ENCODE measurements at places on chromosomes 7 and 10.

- peaks cover 10% of the 10 kb centered on the region for H3K4me1 ChIP-seq
- peak overlapping the region; percentile 99 for H3K27ac ChIP-seq
- peak; percentile 73 for DNase-seq
- H3K4me3 ChIP-seq, result no peak overlapping the region
Measured at GRCh38 chr7:2863461-2864066, 19.5 kb upstream of the GNA12 start.

DNA sequence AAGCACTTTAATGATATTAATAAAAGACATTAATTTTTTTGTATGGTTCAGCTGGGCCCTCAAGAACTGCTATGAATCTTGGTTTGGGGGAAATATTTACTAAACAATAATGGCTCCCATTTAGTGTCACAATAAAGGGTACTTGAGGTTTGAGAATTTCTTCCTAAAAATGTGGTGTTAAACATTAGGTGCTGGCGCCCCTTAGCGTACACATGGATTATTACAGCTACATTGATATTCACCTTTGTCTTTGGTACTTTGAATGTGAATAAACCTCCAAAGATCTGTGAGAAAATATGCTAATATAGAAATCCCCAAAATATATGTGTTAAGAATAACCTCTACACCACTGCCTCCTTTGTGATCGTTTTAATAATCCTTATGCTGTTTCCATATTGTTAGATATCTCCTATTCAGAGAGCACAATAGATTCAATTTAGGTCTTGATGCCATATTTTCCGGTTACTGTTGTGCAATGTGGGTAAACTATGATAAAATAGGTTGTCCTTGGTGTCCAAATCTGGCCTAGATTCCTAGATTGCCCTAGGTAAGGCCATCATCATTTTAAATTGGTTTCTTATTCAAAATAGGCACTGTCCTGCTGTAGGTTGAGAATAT lies 161.8 kb upstream of the CACNA2D1 start:
- no peaks in the 10 kb centered on the region for H3K36me3 ChIP-seq
- no peak overlapping the region for H3K27ac ChIP-seq
- H3K27me3 ChIP-seq, result no peaks in the 10 kb centered on the region
- H3K4me3 ChIP-seq, result no peak overlapping the region

DNA sequence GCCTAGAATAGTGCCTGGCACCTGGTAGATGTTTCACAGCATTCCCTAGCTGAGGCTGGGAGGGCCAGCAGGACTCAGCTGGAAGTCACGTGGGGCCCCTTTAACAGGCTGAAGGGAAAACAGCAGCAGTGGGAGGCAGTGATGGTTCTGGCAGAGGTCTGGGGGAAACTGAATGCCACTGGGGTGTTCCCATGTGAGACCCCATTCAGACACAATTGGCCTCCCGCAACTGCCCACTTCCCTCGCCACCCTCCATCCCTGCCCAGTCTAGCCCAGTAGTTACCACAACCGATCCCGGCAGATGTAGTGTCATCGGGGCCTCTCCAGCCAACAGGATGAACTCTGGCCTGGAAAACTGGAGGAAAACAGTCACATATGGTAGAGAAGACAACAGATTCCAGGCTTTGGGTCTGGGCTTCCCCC lies 38.3 kb downstream of the FRMPD2 start:
- H3K36me3 ChIP-seq, result no peaks in the 10 kb centered on the region
- H3K27me3 ChIP-seq, result no peaks in the 10 kb centered on the region
- H3K4me1 ChIP-seq, result peaks cover 8% of the 10 kb centered on the region
- no peak for DNase-seq
- no peak overlapping the region for H3K4me3 ChIP-seq
- H3K27ac ChIP-seq, result no peak overlapping the region

GRCh38 chr7:117012284-117012683 lies 59.0 kb downstream of the ST7 start:
- no peak overlapping the region for H3K27ac ChIP-seq
- no peak overlapping the region for H3K4me3 ChIP-seq
- no peaks in the 10 kb centered on the region for H3K4me1 ChIP-seq
- H3K36me3 ChIP-seq, result no peaks in the 10 kb centered on the region
- no peak for DNase-seq

DNA sequence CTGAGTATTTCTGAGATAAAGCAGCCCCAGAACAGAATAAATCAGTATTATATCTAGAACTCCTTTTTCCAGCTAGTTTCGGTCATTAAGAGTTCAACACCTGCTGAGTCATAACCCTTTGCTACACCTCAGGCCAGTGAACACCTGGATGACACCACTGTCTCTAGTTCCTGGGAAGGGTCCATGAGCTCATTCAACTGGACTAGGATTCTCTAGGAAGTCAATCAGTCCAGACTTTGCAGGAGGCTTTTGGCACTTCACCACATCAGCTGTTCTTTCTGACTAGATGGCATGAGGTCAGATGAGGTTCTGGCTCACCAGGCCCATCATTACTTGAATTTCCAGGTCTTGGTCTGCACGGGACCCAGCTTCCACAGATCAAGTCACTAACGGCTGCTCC lies 11.7 kb downstream of the SLC39A12 start:
- H3K4me3 ChIP-seq, result no peak overlapping the region
- no peak for DNase-seq
- no peaks in the 10 kb centered on the region for H3K36me3 ChIP-seq

GRCh38 chr10:86258941-86259340 lies 107.7 kb downstream of the GRID1 start:
- DNase-seq, result no peak
- H3K4me3 ChIP-seq, result no peak overlapping the region
- H3K27ac ChIP-seq, result no peak overlapping the region
- no peaks in the 10 kb centered on the region for H3K4me1 ChIP-seq
- H3K36me3 ChIP-seq, result no peaks in the 10 kb centered on the region
- H3K27me3 ChIP-seq, result no peaks in the 10 kb centered on the region

GRCh38 chr7:10584886-10585285 lies 388.8 kb upstream of the PHF14 start:
- no peak overlapping the region for H3K27ac ChIP-seq
- H3K27me3 ChIP-seq, result no peaks in the 10 kb centered on the region
- H3K4me1 ChIP-seq, result no peaks in the 10 kb centered on the region
- no peak overlapping the region for H3K4me3 ChIP-seq
- no peaks in the 10 kb centered on the region for H3K36me3 ChIP-seq
- DNase-seq, result no peak

GRCh38 chr7:139560678-139561077 lies 37.2 kb downstream of the CLEC2L start:
- no peaks in the 10 kb centered on the region for H3K27me3 ChIP-seq
- H3K4me1 ChIP-seq, result no peaks in the 10 kb centered on the region
- no peaks in the 10 kb centered on the region for H3K36me3 ChIP-seq
- H3K4me3 ChIP-seq, result no peak overlapping the region
- H3K27ac ChIP-seq, result no peak overlapping the region
- DNase-seq, result no peak

DNA sequence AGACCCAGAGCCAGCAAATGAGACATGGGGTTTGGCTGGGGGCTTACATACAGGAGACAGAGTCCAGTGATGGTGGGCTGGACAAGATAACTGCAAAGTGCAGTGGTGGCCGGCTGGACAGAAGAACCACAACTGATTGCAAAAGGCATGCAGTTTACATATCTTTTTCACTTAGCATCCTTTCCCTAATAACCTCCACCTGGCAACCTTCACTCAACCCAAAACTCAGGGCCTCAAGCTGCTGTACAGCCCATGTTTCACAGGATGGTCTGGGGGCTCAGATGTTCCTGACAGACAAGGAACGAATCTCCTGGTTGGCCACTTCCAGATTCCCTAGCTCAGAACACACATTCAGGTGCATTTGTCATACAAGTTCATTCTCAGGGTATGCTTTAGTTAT lies 7.8 kb upstream of the PDCD4 start:
- no peak for DNase-seq
- H3K36me3 ChIP-seq, result no peaks in the 10 kb centered on the region
- H3K27me3 ChIP-seq, result no peaks in the 10 kb centered on the region
- H3K27ac ChIP-seq, result no peak overlapping the region

GRCh38 chr10:33237736-33238624 lies 96.5 kb downstream of the NRP1 start:
- peak; percentile 95 for DNase-seq
- H3K27ac ChIP-seq, result peak overlapping the region; percentile 66
- no peaks in the 10 kb centered on the region for H3K27me3 ChIP-seq
- H3K36me3 ChIP-seq, result peaks cover 4% of the 10 kb centered on the region
- peaks cover 8% of the 10 kb centered on the region for H3K4me1 ChIP-seq
- H3K4me3 ChIP-seq, result no peak overlapping the region

GRCh38 chr10:133264461-133264860 lies 12.2 kb downstream of the ADAM8 start:
- H3K27ac ChIP-seq, result no peak overlapping the region
- no peak overlapping the region for H3K4me3 ChIP-seq
- peaks cover 5% of the 10 kb centered on the region for H3K36me3 ChIP-seq
- H3K27me3 ChIP-seq, result no peaks in the 10 kb centered on the region
- peaks cover 4% of the 10 kb centered on the region for H3K4me1 ChIP-seq
- DNase-seq, result no peak

DNA sequence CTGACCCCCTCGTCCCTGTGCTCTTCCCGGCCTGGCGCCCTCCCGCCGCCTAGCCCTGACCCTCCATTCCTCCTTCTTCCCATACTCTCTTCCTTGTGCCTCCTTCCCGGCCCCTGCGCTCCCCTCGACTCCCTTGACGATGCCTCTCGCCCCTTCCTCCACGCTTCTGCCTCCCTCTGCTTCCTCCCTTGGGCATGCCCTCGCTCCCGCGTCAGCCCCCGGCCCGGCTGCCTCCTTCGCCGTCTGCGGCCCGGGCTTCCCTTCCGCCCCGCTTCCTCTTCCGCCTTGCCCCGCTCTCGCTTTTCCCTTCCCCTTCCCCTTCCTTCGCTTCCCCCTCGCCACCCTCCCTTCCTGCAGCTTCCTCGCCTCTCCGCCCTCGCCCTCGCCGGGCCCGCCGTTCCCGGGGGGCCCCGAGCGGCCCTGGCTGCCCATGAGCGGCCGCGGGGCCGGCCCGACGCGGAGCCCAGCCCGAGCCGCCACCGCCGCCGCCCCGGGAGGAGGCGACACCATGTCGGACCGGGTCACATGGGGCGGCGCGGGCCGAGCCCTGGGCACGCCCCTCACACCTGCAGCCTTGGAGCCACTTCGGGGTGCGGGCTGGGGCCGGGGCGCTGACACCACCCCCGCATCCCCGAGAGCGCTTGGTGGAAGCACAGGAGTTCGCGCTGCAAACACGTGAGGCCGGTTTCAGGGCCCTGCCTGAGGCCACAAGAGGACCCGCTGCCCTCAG lies at the start of gene FBXW4:
FBXW4 (minus strand) TSS at position 497 of the 730 bp plus-strand sequence; CDS start at position 432, 65 bp downstream.
- peaks cover 8% of the 10 kb centered on the region for H3K4me1 ChIP-seq
- H3K4me3 ChIP-seq, result peak within 1 kb of the TSS; percentile 76
- peak; percentile 29 for DNase-seq
- H3K36me3 ChIP-seq, result no peaks in the 10 kb centered on the region

DNA sequence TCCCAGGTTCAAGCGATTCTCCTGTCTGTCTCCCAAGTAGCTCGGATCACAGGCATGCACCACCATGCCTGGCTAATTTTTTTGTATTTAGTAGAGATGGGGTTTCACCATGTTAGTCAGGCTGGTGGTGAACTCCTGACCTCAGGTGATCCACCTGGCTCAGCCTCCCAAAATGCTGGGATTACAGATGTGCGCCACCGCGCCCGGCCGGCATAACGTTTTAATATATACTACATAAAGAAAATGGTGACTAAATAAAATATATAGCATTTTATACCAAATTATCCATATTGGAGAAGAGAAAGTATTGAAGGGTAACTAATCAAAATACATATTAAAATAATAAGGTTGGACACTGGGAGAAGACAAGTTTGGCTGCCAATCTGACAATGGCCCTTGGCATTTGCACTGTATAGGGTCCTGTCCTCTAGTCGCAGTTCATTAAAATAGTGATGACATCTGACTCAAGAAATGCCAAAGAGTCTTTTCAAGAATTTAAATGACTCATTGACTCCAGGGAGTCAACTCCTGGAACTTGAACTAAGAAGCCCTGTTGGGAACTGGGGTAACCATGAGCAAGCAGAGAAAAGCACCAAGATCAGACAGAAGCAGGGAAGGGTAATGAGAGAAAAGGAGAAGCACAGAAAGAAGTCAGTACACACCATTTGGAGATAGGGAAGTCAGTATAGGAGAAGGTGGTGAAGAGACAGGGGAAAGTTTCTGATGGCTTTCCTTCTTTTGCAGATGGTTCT lies 91.1 kb downstream of the CH25H start:
- peak; percentile 27 for DNase-seq
- H3K4me1 ChIP-seq, result no peaks in the 10 kb centered on the region
- no peaks in the 10 kb centered on the region for H3K36me3 ChIP-seq
- no peak overlapping the region for H3K4me3 ChIP-seq
- no peaks in the 10 kb centered on the region for H3K27me3 ChIP-seq

DNA sequence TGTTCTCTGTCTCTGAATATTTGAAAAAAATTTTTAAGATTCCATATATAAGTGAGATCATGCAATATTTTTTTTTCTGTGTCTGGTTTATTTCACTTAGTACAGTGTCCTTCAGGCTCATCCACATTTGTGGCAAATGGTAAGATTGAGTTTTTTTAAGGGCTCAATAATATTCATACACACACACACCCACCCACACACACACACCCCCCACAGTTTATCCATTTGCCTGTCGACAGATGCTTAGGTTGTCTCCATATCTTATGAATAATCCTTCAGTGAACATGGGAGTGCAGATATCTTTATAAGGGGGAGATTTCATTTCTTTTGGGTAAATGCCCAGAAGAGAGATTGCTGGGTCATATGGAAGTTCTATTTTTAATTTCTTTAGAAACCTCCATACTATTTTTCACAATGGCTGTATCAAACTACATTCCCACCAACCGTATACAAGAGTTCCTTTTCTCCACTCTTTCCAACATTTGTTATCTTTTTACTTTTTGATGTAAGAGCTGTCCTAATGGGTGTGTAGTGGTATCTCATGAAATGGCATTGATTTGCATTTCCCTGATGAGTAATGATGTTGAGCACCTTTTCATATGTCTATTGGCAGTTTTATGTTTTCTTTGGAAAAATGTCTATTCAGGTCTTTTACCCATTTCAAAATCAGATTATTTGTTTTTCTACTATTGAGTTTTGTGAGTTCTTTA lies 35.0 kb downstream of the AUTS2 start:
- no peak overlapping the region for H3K27ac ChIP-seq
- H3K4me1 ChIP-seq, result no peaks in the 10 kb centered on the region
- H3K4me3 ChIP-seq, result no peak overlapping the region
- H3K36me3 ChIP-seq, result no peaks in the 10 kb centered on the region
- no peak for DNase-seq

GRCh38 chr7:80039251-80039884 lies 95.3 kb upstream of the GNAI1 start:
- DNase-seq, result no peak
- H3K4me3 ChIP-seq, result no peak overlapping the region
- no peaks in the 10 kb centered on the region for H3K36me3 ChIP-seq
- H3K4me1 ChIP-seq, result no peaks in the 10 kb centered on the region
- H3K27me3 ChIP-seq, result no peaks in the 10 kb centered on the region
- no peak overlapping the region for H3K27ac ChIP-seq

- no peak overlapping the region for H3K4me3 ChIP-seq
- DNase-seq, result no peak
- H3K36me3 ChIP-seq, result peaks cover 15% of the 10 kb centered on the region
- H3K27me3 ChIP-seq, result no peaks in the 10 kb centered on the region
- H3K27ac ChIP-seq, result no peak overlapping the region
Measured at GRCh38 chr10:32271617-32272016, 75.3 kb downstream of the EPC1 start.

- H3K4me1 ChIP-seq, result no peaks in the 10 kb centered on the region
- H3K27me3 ChIP-seq, result no peaks in the 10 kb centered on the region
- H3K4me3 ChIP-seq, result no peak overlapping the region
- no peaks in the 10 kb centered on the region for H3K36me3 ChIP-seq
Measured at GRCh38 chr10:63758080-63758479, 236.9 kb downstream of the REEP3 start.
